H1 (cell line): ENCODE measurements at places on chromosomes 1 and 21.

DNA sequence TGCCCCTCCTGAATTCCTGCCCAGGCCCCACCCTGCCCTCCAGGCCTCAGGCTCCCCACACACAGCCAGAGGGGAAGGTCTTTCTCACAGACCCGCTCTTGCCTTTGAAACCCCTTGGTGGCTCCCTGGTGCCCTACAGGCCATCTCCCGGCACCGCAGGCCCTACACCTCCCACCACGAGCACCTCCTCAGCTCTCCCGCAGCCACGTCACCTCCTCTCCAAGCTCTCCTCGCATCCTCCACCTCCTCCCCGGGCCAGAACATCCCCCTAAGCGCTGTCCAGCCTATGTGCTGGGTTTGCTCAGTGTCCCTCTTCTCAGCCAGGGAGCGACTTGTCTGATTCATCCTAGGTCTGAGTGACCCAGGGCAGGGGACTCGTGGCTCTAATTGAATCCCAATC lies 66.4 kb downstream of the DMRTB1 start:
- no peak overlapping the region for H3K4me3 ChIP-seq
- no peak for DNase-seq
- H3K27ac ChIP-seq: no peak overlapping the region
- no peaks in the 10 kb centered on the region; the same call in 1 of the 2 replicates for H3K27me3 ChIP-seq

DNA sequence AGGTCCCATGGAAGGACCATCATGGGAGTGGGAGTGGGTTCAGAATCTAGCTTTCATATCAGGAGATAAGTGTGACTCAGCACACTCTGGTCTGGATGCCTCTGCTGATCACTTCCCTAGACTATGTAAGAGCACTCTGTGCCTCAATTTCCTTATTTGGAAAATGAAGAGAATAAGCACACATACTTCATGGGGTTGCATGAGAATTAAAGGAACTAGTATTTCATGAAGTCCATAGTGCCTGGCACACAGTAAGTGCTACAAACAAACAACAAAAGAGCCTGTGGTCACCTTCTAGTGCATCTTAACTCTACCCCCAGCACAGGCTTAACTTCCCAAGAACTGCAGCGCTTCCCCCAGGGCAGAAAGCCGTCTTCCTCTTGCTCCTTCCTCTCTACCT lies 9.6 kb upstream of the IL20 start:
- H3K4me1 ChIP-seq: no peaks in the 10 kb centered on the region
- H3K36me3 ChIP-seq: no peaks in the 10 kb centered on the region
- no peak for DNase-seq
- no peak overlapping the region for H3K27ac ChIP-seq
- no peaks in the 10 kb centered on the region for H3K27me3 ChIP-seq

GRCh38 chr1:236480758-236481436 lies 42.9 kb upstream of the LGALS8 start:
- H3K4me3 ChIP-seq: no peak overlapping the region
- no peaks in the 10 kb centered on the region for H3K36me3 ChIP-seq
- no peaks in the 10 kb centered on the region for H3K27me3 ChIP-seq

- H3K4me1 ChIP-seq: peaks cover 3% of the 10 kb centered on the region; the same call in 1 of the 2 replicates
- DNase-seq: no peak
- H3K27me3 ChIP-seq: peaks cover 1% of the 10 kb centered on the region
- no peaks in the 10 kb centered on the region for H3K36me3 ChIP-seq
- peak overlapping the region; percentile 83 for H3K27ac ChIP-seq
Observed at GRCh38 chr1:81799939-81800694, 617 bp upstream of the ADGRL2 start.

- H3K36me3 ChIP-seq: no peaks in the 10 kb centered on the region
- no peak for DNase-seq
- H3K4me3 ChIP-seq: no peak overlapping the region
- no peaks in the 10 kb centered on the region for H3K4me1 ChIP-seq
- H3K27ac ChIP-seq: no peak overlapping the region
Observed at GRCh38 chr1:58720680-58721079, 20.8 kb upstream of the MYSM1 start.

DNA sequence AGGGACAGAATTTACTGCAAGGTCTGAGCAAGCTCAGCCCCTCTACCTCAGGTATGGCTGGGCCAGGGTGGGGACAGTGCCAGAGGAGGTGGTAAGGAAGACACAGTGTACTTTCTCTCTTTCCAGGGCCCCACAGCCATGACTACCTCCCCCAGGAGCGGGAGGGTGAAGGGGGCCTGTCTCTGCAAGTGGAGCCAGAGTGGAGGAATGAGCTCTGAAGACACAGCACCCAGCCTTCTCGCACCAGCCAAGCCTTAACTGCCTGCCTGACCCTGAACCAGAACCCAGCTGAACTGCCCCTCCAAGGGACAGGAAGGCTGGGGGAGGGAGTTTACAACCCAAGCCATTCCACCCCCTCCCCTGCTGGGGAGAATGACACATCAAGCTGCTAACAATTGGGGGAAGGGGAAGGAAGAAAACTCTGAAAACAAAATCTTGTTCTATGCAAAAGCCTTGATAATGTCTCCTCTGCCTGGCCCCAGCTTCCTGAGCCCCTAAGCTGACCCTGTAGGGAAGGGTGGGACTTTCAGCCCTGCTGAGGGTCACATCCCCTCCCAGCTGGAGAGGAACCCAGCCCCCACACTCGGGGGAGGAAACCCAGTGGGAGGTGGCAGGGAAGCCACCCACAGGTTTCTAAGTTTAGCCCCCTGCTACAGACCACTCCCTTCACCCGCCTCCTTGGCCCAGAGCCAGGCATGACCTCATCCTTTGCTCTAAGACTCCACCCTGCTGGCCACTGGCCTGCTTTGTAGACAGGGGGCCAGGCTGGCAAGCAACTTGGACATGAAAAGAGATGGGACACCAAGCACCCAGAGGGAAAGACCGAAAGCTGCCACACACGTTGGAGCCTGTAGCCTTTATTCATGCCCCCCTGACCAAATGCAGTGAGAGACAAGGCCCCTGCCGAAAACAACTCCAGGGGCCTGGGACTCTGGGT lies 6.4 kb downstream of the RHOC start:
- H3K4me3 ChIP-seq: 0 out of 2 replicates have a peak overlapping the region, but pooled peaks have one; percentile 10
- H3K36me3 ChIP-seq: peaks cover 34% of the 10 kb centered on the region
- no peak overlapping the region for H3K27ac ChIP-seq
- peak; percentile 81 for DNase-seq
- H3K27me3 ChIP-seq: peaks cover 9% of the 10 kb centered on the region; the same call in 1 of the 2 replicates

DNA sequence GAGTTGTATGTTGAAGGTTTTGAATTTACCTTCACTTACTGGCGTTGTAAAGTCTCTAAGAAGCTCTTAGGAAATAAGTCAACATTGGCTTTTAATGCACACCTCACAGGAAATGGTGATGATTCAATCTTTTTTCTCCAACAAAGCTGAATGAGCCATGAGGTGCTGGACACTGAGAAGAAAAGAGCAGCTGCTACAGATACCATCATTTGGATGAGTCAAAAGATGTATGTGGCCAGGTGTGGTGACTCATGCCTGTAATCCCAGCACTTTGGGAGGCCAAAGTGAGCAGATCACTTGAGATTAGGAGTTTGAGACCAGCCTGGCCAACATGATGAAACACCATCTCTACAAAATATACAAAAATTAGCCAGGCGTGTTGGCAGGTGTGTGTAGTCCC lies 3.3 kb upstream of the IL23R start:
- H3K27me3 ChIP-seq: no peaks in the 10 kb centered on the region
- no peaks in the 10 kb centered on the region for H3K36me3 ChIP-seq
- H3K4me1 ChIP-seq: no peaks in the 10 kb centered on the region
- no peak overlapping the region for H3K4me3 ChIP-seq
- DNase-seq: no peak

- H3K27ac ChIP-seq: no peak overlapping the region
- DNase-seq: no peak
Observed at GRCh38 chr21:27571706-27572105, 604.8 kb upstream of the ADAMTS5 start.

GRCh38 chr1:209102120-209102519 lies 481.4 kb upstream of the CAMK1G start:
- H3K36me3 ChIP-seq: no peaks in the 10 kb centered on the region
- DNase-seq: no peak
- H3K4me1 ChIP-seq: peaks cover 2% of the 10 kb centered on the region; the same call in 1 of the 2 replicates
- no peaks in the 10 kb centered on the region for H3K27me3 ChIP-seq

DNA sequence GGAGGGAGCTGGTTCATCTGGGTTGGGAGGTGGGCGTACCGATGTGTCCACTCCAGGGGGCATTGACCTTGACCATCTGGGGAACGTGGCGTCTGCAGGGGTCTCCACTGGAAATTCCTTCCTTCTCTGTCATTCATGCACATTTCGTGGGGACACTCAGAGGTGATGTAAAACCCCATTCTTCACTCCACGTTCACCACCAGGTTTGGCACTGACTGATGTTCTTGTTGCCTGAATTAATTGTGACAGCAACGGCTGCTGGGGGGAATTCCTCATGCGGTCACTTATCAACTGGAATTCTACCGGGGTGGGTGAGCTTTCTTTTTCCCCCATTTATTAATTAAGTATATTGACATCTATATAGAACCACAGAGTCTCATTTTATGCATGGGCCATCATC lies 18.1 kb upstream of the POFUT2 start:
- no peak for DNase-seq
- no peaks in the 10 kb centered on the region for H3K36me3 ChIP-seq
- H3K27ac ChIP-seq: no peak overlapping the region
- no peak overlapping the region for H3K4me3 ChIP-seq
- no peaks in the 10 kb centered on the region for H3K27me3 ChIP-seq

DNA sequence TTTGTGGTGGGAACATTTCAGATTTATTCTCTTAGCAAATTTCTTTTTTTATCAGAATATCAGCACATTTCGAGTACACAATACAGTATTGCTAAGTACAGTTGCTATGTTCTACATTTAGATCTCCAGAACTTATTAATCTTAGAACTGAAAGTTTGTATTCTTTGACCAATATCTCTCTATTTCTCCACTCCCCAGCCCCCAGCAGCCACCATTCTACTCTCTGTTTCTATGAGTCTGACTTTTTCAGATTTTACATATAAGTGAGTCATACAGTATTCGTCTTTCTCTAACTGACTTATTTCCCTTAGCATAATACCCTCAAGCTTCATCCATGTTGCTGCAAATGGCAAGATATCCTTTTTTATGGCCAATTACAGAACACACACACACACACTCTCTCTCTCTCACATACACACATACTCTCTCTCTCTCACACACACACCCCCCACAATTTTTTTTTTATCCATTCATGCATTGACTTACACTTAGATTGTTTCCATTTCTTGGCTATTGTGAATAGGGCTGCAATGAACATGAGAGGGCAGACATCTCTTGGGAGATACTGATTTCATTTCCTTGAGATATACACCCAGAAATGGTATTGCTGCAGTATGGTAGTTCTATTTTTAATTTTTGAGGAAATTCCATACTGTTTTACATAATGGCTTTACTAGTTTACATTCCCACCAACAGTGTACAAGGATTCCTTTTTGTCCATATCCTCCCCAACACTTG lies 15.7 kb downstream of the RPTN start:
- no peak for DNase-seq
- H3K27me3 ChIP-seq: no peaks in the 10 kb centered on the region

DNA sequence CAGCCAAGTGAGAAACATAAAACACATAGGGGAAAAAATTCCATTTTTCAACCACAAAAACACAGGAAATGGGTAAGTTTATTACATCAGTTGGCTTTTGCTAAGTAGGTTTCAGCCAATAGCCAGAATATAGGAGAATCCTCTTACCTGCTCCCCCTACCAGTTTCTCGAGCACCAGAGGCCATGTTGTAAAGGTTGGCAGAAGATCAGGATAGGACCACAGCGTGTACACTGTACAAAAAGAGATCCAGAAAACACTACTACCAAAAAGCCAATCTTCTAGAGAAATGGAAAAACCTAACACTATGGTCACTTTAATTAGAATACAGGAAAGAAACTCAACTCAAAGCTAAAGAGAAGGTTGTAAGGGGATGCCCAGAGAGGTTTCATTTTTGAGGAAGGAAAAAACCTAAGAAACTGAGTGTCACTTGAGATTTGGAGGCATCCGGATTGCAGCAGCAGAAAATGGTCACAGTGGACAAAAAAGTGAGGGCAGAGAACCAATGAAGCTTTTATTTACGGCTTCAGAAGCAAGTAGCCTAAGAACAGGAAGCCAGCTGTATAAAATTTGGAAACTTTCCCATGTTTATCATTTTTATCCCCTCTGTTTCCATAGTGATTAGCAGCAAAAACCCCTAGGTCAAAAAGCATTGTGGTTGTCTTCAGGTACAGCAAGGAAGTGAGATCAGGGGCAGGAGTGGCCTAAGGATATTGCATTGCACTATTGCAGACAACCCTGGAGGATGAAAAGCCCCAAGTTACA lies 2.9 kb downstream of the EIF2D start:
- no peak overlapping the region for H3K4me3 ChIP-seq
- H3K27me3 ChIP-seq: no peaks in the 10 kb centered on the region
- H3K27ac ChIP-seq: no peak overlapping the region
- no peaks in the 10 kb centered on the region for H3K4me1 ChIP-seq

GRCh38 chr1:185369786-185370185 lies 52.7 kb upstream of the IVNS1ABP start:
- H3K27me3 ChIP-seq: 0 out of 2 replicates have a peak, but pooled peaks cover 2% of the 10 kb centered on the region
- H3K4me3 ChIP-seq: no peak overlapping the region
- no peaks in the 10 kb centered on the region for H3K36me3 ChIP-seq

GRCh38 chr1:67850151-67850551 lies 16.9 kb upstream of the GNG12 start:
- no peak overlapping the region for H3K27ac ChIP-seq
- no peak overlapping the region for H3K4me3 ChIP-seq
- no peaks in the 10 kb centered on the region for H3K27me3 ChIP-seq
- no peaks in the 10 kb centered on the region for H3K4me1 ChIP-seq

GRCh38 chr1:21232044-21232443 lies 55.3 kb upstream of the EIF4G3 start:
- H3K27me3 ChIP-seq: no peaks in the 10 kb centered on the region
- no peak for DNase-seq
- H3K4me1 ChIP-seq: no peaks in the 10 kb centered on the region
- no peaks in the 10 kb centered on the region; the same call in 1 of the 2 replicates for H3K36me3 ChIP-seq
- no peak overlapping the region for H3K27ac ChIP-seq

DNA sequence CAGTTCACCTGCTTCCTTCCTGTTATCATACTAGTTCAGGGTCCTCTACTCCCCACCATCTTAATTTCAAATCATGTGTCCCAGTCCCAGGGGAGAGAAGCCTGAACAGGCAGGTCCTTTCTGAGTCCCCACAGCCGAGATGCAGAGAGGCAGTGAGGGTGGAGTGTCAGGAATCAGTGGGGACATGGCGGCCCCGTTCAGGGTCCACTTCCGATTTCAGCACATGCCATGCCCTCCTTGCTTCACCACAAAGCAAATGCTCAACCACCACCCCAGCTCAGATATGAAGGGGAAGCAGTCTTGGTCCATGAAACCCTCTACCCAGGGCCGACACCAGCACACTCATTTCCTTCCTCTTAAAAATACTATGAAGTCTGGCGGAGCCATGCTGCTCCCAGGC lies 5.2 kb upstream of the SEMA4A start:
- H3K4me3 ChIP-seq: no peak overlapping the region
- H3K4me1 ChIP-seq: peaks cover 28% of the 10 kb centered on the region
- H3K27me3 ChIP-seq: no peaks in the 10 kb centered on the region
- no peaks in the 10 kb centered on the region for H3K36me3 ChIP-seq
